Stimulated activated CD4-positive, alpha-beta T cell treated with anti-CD3 and anti-CD28 coated beads, Interleukin-15, amount 100 ng/mL, for 48 hours (primary cell): ENCODE measurements at places on chromosomes 7 and 10.

DNA sequence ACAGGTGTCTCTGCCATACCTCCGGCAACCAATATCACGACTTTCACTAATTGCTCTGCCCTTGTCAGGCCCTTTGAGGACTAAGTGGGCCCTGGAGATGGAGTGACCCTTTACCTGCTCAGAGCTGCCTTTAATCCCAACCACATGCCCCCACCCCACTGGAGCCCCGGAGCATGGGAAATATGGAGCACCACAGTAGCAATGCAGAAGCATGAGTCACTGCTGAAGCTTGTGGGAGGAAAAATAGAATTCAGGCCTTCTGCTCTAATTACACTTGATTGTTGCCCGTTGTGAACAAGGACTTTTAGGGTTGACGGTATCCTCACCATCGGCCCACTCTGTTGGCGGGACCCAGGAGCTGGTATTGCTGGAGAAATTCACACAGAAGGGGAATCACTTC lies 52.5 kb upstream of the FRMD4A start:
- DNase-seq, result no peak

GRCh38 chr7:51587604-51588003 lies 271.0 kb upstream of the COBL start:
- no peak for DNase-seq

GRCh38 chr10:29434111-29434510 lies 145.2 kb downstream of the LYZL1 start:
- no peak for DNase-seq

DNA sequence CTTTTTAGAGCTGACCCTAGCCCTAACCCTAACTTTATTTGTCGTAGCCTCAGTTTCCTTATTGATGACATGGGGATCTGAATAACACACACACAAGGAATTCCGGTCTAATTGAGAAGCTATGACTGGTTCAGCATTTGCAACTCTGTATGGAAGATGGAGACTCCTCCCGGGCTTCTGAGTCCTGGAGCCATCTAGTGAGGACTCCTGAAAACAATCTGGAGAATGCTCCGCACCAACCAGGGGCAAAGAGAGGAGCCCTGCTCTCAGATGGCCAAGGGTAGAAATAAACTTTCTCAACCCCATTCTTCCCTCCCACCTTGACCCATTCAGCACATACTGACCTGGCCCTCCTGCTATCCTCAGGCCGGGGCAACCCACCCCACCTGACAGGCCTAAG lies 26.4 kb downstream of the MBL2 start:
- no peak for DNase-seq
